Substantia nigra (tissue), 51 donors: ENCODE measurements at places on chromosomes 1 and 21.

- DNase-seq, result no peak
Observed at GRCh38 chr1:112264010-112264409, 132.0 kb upstream of the CTTNBP2NL start.

DNA sequence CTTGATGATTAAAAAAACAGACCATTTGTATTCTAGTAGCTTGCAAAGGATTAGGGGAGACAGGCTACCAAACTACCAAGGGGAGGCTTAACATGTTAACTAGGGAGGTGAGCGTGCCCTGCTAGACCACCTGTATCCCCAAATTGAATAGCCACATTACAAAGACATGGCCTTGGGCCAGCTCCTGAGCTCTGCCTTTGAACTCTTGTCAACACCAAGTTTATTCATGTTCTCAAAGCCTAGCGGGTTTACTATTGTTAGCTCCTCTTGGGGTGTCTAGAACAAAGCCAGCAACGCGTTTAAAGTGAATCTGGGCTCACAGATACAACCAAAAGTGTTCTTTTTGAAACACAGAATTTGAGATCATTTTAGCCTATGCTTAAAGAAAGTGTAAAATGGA lies 36.3 kb downstream of the SMYD2 start:
- no peak for DNase-seq

DNA sequence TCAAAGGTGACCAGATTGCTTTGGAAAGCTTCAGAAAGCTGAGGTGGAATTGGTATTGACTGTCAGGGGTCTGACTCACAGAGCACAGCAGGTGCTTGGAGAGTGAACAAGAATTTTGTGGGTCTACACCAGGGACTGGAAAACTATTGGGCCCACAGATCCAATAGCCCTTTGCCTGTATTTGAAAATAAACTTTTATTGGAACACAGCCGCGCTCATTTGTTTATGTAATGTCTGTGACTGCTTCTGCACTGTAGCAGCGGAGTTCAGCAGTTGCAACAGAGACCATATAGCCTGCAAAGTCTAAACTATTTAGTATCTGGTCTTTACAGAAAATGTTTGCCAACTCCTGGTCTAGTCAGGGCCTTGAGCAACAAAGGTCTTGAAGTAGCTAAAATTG lies 315.6 kb downstream of the NFIA start:
- DNase-seq, result no peak

DNA sequence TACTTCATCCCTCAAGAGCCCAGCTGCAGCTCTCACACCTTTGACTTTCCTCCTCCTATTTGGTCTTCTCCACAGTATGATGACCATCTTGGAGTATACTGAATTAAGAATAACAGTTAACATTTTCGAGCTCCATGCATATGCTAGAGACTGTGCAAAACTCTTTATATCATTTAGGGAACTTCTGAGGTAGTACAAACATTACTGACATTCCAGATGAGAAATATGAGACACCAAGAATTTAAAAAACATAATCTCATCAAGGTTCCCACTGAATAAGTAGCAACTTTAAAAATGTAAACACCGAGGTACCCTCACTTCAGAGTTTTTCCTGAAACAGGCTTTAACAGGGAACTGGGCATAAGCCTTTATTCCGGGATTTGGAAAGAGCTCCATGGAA lies 22.7 kb downstream of the FMO3 start:
- DNase-seq, result no peak

- DNase-seq, result no peak
Observed at GRCh38 chr1:50959303-50959912, 659 bp downstream of the FAF1 start.

GRCh38 chr1:54566438-54567141 lies 18.6 kb downstream of the ACOT11 start:
- DNase-seq, result no peak

GRCh38 chr1:78301141-78301540 lies 189.6 kb upstream of the PTGFR start:
- DNase-seq, result no peak

- no peak for DNase-seq
Observed at GRCh38 chr1:199038156-199038555, 399.3 kb downstream of the PTPRC start.

DNA sequence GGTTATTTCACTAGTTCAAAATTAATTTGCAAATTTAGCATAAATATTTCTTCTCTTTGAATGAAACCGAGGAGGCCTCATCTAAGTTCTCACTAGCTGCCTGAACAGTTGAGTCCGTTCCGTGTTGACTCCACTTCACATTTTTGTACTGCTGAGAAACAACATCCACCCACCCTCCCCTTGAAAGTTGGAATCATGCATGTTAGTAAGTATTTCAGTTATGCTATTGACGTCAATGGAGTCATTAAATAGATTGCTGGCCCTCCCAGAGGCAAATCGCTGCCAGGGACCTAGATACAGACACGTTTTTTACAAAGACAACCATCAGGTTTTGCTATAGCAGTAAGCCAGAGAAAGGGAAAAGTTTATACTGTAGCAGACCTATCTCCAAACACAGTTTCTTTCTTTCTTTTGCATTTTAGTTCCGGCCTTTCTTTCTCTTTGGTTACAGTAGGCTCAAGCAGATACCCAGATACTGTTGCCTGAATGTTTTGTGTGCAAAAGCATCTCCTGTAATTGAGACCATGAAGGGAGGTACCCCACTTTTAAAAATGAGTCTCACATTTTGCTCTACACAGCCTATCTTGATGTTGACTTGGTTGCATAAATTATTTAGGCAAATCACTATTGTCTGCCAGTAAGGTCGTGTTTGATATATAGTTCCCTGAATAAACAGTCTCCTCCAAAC lies 262.6 kb upstream of the SGIP1 start:
- no peak for DNase-seq
